AML-193 (cell line): ENCODE measurements at places on chromosomes 13 and 19.

- DNase-seq: no peak
Observed at GRCh38 chr19:50932018-50932689, 20.7 kb downstream of the KLK5 start.

DNA sequence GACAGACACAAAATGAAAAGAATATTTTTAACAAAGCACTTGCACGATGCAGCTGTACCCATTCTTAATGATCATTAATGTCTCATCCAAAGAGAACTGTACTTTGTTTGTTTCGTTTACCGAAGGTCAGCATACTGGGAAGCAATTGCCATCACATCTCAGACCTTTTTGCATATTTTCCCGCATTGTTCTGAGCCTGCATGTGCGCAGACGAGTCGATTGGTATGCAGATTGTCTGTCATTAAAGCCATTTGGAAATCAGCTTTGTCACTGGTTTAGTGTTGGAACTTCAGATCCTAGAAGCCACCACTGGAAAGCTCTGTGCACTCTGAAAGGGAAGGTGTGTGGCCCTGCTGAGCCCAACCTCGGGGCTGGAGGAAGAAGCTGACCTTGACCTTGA is 15.6 kb downstream of the SPACA7 start:
- DNase-seq: no peak

- DNase-seq: peak; percentile 71
Observed at GRCh38 chr13:35342440-35342839, 134.0 kb downstream of the MAB21L1 start.

DNA sequence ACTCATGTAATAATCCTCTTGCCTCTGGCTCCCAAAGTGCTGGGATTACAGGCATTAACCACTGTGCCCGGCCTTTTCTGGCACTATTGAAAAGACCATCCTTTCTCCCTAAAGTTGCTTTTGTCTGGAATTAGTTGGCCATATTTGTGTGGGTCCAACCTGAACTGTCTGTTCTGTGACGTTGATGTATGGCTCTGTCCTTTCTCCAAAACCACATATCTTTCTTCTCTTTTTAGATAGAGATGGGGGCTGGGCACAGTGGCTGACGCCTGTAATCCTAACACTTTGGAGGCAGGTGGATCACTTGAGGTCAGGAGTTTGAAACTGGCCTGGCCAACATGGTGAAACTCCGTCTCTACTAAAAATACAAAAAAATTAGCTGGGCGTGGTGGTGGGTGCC is 17.9 kb downstream of the DNM2 start:
- no peak for DNase-seq

DNA sequence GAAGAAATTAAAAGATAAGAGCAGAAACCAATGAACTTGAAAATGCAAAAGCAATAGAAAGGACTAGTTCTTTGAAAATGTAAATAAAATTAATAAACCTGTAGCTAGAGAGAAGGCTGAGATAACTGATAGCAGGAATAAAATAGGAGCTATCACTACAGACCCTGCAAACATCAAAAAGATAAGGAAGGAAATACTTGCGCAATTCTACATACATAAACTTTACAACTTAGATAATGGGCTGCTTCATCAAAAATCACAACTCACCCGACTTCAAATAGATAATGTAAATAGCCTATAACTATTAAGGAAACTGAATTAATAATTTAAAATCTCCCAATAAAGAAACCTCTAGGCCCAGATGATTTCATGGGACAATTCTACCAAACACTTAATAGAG is 3.5 kb upstream of the ATP4B start:
- no peak for DNase-seq
